ENCODE measurements at places on chromosomes 12 and 14.

DNA sequence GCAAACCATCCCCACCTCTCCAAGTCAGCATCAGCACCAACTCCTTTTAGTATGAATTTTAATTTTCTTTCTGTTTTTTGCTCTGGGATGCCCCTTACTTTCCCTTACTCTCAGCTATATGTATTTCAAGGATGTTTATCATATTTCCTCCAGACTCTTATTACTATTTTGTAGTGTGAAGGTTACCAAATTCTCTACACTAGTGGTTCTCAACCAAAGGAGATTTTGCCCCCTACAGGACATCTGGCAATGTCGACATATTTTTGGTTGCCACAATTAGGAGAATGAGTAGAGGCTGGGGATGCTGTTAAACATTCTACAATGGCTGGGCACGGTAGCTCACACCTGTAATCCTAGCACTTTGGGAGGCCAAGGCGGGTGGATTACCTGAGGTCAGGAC is 29.1 kb upstream of the SOS2 start:
- DNase-seq: no peak

DNA sequence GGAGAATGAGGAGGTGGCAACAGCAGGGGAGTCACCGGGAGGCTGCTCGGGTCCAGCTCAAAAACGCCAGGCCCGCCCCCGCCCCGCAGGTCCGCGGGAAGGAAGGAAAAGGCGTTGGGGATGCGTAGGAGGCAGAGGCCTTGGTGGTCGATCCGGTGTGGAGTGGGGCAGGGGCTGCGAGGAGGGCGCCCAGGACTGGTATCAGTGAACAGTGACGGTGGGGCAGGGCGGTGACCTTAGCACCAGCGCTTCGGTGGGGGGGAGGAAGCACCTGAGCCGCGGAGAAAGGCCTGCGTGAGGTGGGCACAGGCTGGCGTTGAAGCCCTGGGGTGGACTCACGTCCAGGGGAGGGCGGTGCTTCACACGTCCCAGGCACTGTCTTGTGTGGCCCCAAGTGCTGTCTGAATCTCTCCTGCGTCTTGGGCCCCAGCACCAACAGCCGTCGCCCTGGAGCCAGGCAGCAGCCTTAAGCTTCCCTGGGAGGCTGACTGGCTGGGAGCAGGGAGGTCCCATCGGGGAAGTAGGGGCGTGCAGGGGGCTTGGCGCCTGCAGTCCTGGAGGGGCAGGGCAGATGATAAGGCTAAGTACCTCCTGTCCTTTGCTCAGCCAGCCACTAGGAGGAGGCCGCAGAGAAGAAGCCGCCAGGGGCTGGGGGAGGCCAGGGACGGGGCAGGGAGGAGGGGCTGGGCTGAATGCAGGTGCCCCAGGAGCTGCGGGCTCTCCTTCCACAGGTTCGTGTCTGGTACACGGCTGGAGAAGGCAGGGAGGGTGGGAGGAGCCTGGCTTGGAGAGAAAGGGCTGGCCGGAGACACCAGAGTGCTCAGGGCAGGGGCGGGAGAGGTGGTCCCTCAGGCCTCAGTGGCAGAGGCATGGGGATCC is 26.5 kb downstream of the ZBTB42 start:
- DNase-seq: no peak

- no peak for DNase-seq
Observed at GRCh38 chr12:107912421-107913004, 138.0 kb downstream of the ASCL4 start.

- no peak for DNase-seq
Observed at GRCh38 chr12:26379777-26380467, 184.5 kb downstream of the SSPN start.

- DNase-seq: no peak
Observed at GRCh38 chr14:68401855-68402254, 391.0 kb downstream of the ZFP36L1 start.

GRCh38 chr12:107311682-107312081 is 218.3 kb upstream of the CRY1 start:
- DNase-seq: no peak

DNA sequence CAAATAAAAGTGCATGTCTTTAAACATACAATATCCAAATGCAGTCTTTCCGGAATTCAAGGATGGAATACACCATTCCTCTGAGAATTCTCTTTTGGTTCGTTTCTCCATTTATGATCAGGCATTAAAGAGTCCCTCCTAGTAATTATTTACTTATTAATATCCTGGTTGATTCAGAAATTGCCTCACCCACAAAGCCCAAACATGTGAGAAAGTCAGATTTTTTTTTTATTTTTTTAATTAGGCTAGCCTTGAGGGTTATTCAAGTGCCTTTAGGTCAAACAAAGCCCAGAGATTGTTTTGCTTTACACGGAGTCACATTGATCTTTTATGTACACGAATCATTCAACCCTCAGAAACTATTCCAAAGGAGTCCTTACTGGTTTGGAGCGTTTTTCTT is 6.4 kb upstream of the TSPAN8 start:
- no peak for DNase-seq

DNA sequence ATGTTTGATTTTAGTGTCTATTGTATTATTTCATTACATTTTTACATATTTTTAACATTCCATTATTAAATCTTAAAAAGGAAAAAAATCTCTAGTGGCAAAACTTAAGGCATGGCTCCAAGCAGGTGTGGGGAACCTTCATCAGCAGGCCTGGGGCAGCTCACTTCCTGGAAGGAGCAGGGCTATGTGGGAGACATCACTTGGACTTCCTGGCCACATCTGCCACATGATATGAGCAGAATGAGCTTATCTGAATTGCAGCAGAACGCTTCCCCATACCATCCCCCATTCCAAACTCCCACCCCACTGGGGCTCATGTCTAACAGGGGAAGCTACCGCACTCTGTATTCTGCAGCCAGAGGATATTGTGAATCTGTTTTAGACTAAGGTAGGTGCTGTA is 35.0 kb upstream of the KCNA1 start:
- DNase-seq: no peak

GRCh38 chr12:104775731-104776231 is 182.3 kb downstream of the SLC41A2 start:
- no peak for DNase-seq

DNA sequence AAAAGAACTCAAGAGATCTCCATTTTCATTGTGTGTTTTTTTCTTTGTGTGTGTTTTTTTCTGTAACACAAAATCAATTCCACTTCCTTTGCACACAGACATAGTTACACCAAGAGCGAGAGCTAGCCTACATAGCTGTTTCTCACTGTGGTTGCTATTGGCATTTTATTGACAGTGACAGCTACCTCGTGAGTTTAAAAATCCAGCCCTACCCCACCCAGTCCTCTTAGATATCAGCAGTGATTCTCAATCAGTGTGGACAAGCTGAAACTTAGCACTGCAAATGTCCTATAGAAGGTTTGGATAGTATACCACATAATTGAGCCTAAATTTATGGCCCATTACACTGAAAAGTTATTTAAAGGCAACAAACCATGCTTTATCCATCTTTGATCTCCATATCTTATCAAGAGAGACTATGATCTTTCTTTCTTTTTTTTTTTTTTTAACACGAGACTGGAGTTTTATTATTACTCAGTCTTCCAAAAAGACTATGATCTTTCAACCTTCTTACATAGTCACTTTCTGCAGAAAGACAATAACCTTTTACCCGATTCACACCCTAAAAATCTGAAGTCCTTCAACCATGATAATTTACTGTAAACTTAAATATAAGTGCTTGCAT is 46.8 kb downstream of the ATP2B1 start:
- DNase-seq: no peak

GRCh38 chr12:93738199-93739058 is 61.3 kb downstream of the CRADD start:
- DNase-seq: no peak

- no peak for DNase-seq
Observed at GRCh38 chr12:115956236-115956635, 321.3 kb downstream of the MED13L start.

DNA sequence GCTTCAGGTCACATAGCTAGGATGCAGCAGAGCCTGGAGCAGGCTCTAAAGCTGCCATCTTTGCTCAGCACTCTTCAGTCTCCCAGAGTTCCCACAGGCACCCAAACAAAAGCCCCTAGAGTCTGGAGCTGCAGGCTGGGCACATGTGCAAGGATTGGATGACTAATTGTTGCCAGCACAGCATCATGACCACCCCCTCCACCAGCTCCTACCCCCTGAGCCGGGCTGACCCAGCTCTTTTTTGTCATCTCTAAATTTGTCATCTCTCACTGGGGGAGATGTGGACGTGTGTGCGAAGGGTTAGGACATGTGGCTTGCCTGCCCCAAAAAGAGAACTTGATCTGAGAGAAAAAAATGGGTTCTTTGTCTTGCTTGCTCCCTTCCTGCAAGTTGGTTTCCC is 4.3 kb upstream of the MMP19 start:
- DNase-seq: peak; percentile 66

- DNase-seq: peak; percentile 5
Observed at GRCh38 chr14:54120260-54120659, 163.6 kb upstream of the BMP4 start.

GRCh38 chr12:76422543-76423438 is 74.6 kb upstream of the BBS10 start:
- DNase-seq: no peak

DNA sequence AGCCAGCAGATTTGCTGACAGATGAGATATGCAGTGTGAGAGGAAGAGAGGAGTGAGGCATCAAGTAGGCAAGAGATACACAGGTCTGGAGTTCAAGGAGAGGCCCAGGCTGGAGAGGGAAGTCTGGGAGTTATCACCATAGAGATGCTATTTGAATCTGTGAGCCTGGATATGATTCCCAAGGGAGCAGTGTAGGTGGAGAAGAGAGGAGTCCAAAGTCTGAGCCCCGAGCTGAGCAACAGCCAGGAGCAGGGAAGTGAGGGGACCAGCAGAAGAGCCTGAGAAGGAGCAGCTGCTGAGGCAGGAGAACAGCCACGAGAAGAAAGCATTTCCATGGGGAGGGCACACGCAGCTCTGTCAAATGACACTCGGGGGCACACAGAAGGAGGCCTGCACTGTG is 20.2 kb upstream of the NXPH4 start:
- DNase-seq: no peak

GRCh38 chr12:106551410-106551809 is 31.4 kb upstream of the RFX4 start:
- no peak for DNase-seq

DNA sequence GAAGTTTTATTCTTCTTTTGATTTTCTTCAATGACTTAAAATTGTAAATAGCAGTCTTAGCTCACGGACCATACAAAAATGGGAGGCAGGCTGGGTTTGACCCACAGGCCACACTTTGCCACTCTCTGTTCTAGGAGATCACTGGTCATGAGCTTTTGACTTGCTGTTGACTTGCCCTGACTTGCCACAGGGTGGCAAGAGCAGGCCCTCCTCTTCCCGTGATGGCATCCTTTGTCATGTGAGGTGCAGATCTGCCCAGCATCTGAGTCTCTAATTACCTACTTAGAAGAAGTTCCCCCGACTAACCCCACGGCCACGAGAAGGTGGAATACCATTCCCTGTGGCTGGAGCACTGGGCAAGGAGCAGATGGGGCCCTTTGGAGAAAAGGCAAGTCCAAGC is 81.0 kb upstream of the SCAF11 start:
- DNase-seq: no peak

- peak; percentile 87 for DNase-seq
Observed at GRCh38 chr12:57631566-57632072, 1.4 kb downstream of the B4GALNT1 start.

DNA sequence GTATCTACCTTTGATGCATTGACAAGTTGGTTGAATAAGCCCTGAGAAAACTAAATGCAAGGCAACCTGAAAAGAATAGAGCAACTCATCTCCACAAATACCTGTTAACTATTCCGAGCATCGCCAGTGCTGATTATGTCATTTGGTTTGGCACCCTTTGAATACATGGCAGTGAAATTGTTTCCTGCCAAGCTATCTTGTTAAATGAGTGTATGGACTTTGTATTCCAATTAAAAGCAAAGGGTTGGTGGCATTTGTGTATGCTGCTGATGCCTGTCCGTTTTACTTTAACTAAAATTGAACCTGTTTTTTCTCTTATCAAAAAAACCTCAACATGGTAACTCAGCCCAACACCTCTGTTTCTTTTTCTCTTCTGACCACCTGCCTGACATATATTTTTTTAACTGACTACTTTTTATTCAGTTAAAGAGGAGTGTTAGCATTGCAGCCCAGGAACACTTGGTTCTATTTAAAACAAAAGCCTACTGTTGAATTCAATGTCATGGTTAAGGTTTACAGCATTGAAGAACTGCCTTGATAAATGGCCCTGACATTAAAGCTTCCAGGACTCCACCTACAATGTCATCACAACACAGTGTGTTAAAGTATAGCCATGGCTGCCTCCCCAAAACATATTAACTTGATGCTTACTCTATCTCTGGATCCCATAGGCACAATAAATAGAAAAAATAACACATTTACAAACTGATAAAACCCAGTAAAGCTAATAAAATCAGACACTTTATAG is 838.3 kb upstream of the NOVA1 start:
- no peak for DNase-seq

GRCh38 chr12:3605692-3606091 is 114.7 kb downstream of the PRMT8 start:
- no peak for DNase-seq

- DNase-seq: no peak
Observed at GRCh38 chr12:10075451-10075850, 23.3 kb downstream of the CLEC1A start.

GRCh38 chr12:24860546-24860945 is 88.4 kb downstream of the BCAT1 start:
- DNase-seq: no peak
